GDM1 (cell line): ENCODE measurements at places on chromosomes 1 and 21.

DNA sequence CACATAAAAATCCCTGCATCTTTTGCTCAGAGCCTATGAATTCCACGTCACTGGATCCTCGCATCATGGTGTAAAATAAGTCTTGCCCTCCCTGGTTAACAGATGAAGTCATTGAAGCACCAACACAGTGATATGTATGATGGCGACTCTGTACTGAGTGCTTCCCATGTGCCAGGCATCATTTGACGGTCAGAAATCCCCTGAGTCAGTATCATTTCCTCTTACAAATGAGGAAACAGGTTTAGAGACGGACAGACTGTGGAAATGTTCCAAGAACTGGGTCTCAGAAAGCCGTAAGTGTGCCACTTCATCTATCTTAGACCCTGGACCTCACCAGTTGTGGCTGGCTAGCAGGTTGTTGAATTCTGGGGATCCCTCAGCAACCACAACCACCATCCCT, 5.1 kb upstream of the OLFML2B start:
- DNase-seq = no peak

GRCh38 chr1:92831368-92831761, 475 bp upstream of the RPL5 start:
- DNase-seq = no peak

GRCh38 chr1:207134581-207134980, 30.5 kb downstream of the C4BPA start:
- DNase-seq = no peak

DNA sequence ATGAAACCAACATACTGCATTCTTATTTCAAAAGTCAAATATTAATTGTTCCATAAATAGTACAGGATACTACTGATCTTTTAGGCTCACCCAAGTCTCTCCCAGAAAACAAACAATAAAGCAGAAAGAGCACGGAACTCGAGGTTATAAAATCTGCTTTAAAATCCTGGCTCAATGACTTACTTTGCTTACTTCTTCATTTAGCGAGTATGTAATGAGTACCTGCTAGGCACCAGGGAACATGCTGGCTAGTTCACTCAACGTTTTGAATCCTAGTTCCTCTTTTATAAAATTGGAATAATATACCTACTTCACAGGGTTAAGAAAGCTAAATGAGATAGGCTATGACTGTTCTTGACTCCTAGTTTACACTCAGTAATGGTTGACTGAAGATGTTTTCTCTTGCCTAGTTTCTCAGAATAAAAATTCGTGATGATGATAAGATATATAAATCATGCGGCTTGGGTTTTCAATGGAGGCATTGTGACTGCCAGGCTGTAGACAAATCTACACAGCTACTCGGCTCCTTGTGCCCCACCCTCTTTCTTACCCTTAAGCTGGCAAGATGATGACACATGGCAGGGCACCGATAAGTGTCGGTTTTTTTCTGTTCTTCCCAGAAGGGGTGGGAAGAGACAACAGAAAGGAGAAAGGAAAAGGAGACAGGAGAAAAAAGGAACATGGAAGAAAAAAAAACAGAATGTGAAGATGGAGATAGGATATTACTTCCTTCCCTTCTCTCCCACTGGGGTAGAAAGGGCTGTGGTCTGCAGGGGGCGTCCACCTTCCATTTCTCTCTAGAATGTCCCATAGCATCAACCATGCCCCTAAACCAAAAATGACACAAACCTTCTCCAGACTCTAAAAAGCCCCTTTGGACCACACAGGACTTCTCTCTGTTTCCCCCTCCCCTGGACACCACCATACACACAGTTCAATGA, 507.1 kb downstream of the SMYD3 start:
- DNase-seq = peak; percentile 22

DNA sequence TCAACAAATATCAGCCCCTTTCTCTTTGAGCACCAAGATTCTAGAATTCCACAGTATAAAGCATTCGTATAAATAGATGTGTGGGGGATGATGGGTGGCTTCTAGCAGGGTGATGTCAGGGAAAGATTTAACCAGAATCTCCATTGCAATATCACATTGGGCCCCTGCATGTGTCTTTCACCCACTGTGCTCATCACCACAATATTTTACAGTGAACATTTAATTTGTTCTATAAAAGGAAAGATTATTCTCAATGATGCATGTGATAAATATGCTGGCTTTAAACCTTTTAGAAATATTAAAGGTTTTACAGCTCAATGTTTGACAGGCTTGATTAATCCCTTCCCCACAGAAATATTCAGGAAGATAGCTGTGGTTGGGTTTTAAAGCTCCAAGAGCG, 457.8 kb upstream of the DAB1 start:
- no peak for DNase-seq

- no peak for DNase-seq
These were observed 4.9 kb upstream of the KIF14 start for GRCh38 chr1:200625381-200625824.

DNA sequence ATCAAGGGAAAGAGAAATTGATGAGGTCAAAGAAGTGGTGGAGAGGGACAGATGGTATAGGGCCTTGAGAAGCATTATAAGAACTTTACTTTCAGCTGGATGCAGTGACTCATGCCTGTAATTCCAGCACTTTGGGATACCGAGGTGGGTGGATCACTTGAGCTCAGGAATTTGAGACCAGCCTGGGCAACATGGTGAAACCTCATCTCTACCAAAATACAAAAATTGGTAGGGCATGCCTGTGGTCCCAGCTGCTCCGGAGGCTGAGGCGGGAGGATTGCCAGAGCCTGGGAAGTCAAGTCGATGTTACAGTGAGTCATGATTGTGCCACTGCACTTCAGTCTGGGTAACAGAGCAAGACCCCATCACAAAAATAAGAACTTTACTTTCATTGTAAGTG, 5.7 kb downstream of the TMEM50A start:
- DNase-seq = no peak

DNA sequence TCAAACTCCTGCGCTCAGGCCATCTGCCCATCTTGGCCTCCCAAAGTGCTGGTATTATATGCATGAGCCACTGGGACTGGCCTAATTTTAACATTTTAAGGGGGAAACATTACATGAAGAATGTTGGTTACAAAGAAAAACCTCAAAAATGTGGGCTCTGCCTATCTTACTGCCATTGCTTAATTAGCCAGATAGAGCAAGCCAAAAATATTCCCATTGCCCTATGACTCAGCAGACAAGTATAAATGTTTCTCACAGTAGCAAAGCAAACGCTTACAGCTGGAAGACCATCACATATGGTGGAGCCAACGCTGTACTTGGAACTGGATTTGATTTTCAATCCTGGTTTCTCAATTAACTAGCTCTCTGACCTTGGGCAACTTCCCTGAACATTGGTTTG, 502.0 kb downstream of the SMYD3 start:
- peak; percentile 4 for DNase-seq

DNA sequence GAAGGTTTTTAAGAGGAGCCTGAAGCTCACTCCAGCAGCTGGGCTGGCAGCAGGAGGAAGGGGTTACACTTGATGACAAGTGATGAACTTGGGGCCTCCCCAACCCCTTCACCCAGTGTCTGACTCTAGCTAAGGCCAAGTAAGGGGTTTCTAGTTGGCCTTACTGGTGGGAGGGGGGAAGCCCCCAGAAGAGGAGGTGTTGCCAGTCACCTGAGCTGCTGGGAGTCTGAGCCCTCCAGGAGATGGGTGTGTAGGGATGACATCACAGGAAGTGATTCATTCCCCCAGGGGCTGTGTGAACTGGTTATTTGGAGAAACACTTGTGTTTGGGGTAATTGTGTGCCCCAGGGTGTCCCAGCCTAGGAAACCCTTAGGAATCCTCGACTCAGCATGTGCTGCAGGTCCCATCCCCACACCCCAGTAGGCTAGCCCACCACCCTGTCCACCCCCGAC, 3.1 kb downstream of the PADI1 start:
- no peak for DNase-seq

- peak; percentile 31 for DNase-seq
These were observed 660 bp downstream of the MEGF6 start for GRCh38 chr1:3610527-3611169.

DNA sequence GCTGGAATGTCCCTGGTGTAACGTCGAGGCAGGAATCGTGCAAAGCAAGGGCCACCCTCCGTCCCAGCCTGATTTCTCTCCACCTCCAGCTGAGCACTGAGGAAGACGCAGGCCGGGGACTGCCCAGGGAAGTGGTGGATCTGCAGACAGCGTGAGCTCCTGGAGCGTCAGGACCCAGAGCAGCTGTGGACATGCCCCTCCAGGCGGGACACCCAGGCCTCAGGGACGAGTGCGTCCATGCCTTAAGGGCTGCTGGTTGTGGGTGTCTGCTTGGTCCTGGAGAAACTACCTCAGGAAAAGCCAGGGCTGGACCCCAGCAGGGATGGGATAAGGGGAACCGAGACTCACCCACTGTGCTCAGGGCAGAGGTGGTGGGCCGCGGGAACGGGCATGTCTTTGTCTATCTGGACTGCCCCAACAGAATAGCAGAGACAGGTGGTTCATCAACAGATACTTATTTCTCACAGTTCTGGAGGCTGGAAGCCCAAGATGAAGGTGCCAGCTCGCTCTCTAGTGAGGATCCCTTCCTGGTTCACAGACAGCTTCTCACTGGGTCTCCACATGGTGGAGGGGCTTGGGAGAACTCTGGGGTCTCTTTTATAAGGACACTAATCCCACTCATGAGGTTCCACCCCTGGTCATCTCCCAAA, 5.8 kb upstream of the MMEL1 start:
- no peak for DNase-seq

DNA sequence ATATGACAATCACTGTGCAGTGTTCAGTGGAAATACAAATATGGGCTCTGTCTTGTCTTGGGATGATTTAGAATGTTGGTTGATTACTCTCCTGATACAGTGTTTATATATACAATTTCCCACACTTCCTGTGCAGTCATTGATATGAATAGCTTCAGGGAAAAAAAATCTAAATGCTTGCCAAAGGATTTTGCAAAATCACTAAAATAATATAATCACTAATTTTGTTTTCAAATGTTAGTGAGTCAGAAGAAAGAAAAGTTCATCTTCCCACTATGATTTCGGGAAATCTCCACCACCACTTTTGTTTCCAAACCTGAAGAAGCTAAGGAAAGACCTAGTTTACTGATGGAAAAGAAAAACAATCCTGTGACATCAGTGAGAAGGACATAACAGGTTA, 32.1 kb upstream of the CHRM3 start:
- no peak for DNase-seq

DNA sequence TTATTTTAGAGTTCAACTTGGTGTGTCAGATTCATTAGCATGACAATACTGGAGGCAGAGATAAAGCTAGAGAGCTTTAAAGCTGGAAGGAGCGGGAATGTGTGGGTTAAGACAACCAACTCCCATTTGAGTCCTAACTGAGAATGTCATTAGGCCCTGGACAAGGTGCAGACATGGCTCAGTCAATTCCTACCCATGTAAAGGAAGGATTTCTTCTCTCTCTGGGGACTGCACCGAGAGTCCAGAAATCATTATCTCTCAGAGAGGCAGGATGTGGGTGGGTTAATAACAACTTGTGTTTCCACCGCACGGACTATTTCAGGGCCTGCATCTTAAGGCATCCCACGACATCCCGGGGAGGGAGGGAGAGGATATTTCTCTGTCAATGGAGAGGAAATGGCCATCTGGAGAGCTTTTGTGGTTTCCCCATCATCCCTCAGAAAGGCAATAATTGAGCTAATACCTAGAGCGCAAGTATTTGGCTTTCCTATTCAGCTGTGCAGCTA, 46.7 kb upstream of the SARS1 start:
- DNase-seq = no peak

DNA sequence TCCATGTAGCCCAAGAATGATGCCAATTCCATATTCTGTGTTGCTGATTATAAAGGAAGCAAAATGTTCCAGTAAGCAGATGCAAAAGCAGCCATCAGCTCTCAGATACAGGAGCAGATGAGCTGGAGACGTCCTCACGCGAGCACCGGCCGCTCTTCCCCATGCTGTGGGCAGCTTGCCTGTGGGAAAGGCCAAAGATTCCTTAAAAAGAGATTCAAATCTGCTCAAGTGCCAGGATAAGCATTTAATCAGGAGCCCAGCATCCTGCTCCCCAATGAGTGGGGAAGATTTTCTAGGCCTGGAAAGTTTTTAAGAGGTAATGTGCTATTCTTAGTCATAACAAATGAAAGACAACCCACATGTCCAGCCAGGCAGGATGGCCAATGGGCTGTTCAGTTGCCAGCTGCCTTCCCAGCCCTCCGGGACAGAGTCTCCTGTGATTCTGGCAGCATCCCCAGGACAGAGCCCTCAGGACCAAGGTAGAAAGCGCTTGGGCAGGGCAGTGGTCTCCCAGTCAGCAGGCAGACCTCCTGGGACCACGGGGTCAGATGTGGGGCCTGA, 108.2 kb upstream of the TMPRSS2 start:
- no peak for DNase-seq

DNA sequence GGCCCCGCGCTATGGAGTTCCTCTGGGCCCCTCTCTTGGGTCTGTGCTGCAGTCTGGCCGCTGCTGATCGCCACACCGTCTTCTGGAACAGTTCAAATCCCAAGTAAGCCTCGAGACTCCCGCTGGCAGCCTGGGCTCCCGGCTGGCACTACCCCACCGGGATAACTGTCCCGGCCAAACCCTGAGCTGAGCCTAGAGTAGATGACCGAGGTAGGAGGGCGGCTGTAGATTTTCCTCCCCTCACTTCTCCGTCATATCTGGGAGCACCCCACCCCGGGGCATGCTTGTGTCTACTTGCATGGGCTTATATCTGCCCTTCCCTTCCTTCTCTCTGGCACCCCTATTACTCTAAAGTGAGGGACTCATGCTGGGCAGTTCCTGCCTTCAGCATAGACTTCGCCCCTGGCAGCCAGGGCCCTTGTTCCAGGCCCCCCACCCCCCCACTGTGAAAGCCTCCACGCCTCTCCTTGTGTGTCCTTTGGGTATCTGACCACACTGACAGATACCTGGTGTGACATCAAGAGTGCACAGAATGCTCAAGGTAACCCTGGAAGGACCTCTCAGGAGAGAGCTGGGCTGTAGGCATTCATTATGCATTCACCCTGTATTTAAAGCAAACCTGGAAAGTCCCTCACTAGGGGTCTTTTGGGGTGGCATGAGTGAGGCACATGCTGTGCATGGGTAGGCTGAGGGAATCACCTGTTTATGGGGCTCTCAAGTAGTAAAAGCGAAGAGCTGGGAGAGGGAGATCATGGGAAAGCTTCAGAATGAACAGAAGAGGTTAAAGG, 485 bp downstream of the EFNA1 start:
- no peak for DNase-seq

- no peak for DNase-seq
These were observed 4.2 kb downstream of the PPP1R15B start for GRCh38 chr1:204407295-204407971.

- DNase-seq = peak; percentile 44
These were observed 67.9 kb upstream of the ARID1A start for GRCh38 chr1:26627954-26628353.

- peak; percentile 12 for DNase-seq
These were observed 6.4 kb downstream of the TTC22 start for GRCh38 chr1:54794451-54795355.

GRCh38 chr21:43597052-43597451, 62.2 kb downstream of the HSF2BP start:
- DNase-seq = no peak

GRCh38 chr1:94122201-94122970, 1.4 kb upstream of the ABCA4 start:
- DNase-seq = no peak
